MCF 10A (cell line): ENCODE measurements at places on chromosomes 7 and 10. TPM values are rescaled to one million over a fixed set of nuclear protein-coding genes. Genes with fewer than 3 reads are reported as not detected.
A peak's percentile ranks its signal among the peaks of the same experiment; 100 is the strongest.

The UBE2H gene
- 128 and 130 TPM in 2 replicates for total RNA-seq

DNA sequence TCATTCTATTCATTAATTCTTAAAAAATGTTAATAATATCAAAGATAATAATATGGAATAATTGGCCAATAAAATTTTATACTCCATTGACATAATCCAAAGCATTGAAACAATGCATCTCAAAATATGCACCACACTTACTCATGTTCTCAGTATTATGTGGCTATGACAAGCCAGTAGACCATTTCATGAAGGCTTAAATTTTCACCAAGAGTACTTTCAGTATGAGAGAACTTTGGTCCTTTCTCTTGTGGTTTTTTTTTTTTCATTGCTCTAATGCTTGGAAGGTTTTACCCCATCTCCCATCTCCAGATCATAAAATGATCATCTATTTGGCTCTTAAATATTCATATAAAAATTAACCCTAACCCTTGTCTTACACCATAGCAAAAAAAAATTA is 45.5 kb upstream of the TMEM140 start:
- no peak for DNase-seq

- DNase-seq, result no peak
These were observed 35.5 kb upstream of the IKZF1 start for GRCh38 chr7:50268990-50269389.

- no peak for DNase-seq
These were observed 445.3 kb upstream of the MGMT start for GRCh38 chr10:129021594-129022304.

DNA sequence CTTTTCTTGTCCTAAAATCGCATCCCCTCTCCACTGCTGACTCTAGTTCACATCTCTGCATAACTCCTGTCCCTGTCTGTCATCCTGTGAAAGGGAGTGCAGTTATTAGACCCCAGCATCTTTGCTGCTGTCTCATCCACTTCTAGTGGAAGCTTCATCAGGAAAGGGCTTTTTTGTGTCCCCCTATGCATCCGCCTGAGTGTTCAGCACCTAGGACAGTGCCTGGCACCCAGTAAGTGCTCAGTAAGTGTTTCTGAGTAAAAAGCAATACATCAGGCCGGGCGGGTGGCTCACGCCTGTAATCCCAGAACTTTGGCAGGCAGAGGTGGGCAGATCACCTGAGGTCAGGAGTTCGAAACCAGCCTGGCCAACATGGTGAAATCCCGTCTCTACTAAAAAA is 211.8 kb upstream of the FOXK1 start:
- DNase-seq, result peak; percentile 20

DNA sequence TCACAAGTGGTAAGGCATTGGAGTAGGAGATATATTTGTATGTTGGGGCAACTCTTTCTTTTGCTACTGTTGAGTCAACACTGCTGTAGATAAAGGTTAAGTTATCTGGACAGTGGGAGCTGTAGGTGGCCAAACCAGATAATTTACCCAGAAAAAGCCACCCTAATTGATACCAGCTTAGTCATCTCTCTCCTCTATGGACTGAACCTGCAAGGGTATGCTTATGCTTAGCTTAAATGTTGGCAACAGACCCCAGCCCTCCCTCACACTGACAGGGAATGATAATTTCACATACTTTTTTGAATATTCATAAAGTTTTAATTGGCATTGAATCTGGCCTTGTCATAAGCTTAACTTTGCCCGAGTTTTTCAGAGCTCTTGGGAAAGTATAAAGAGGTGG is 66.3 kb downstream of the CREB5 start:
- no peak for DNase-seq

GRCh38 chr10:77770081-77770867 is 132.7 kb upstream of the KCNMA1 start:
- DNase-seq, result no peak

DNA sequence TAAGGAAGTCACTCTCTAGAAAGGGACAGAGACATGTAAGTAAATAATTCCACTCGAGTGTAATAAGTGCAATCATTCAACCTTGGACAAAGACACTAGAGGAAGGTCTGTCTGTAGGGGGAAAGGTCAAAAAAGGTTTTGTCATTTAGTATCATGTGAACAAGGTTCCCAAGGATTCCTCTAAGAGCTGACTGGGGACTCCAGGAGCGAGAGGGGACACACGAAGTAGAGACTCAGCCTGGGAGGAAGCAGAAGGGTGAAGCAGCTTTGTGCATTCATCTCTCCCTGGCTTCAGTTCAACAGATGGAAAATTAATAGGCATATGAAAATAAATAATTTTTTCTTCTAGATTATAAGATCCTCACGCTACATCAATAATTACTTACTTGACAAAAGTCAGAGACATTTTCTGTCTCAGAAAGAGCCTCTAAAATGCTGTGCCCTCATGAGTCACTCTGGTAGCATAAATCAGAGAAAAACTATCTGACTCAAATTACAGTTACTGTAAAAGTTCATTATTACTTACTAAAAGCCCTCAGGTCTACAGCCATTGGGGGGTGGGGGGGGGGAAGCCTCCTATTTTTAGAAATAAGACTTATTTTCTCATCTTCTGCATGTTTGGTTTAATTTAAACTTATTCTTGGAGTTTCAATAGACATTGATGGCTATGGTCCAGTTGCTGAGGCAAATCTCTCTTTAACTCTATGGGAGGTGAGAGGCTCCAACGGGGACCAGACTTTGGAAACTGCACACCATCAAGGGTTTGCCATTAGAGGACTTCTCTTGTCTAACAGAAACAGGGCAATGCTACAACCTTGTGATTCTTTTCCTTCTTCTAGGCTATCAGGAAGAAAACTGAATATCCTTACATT is 275.1 kb upstream of the KLF14 start:
- DNase-seq, result no peak

GRCh38 chr7:50614721-50615518 is 49.7 kb upstream of the DDC start:
- DNase-seq, result no peak

GRCh38 chr10:88423732-88424131 is 159.4 kb downstream of the RNLS start:
- no peak for DNase-seq
